A549 treated with DMSO at 1 μM for 4 hours (cell line): ENCODE measurements at places on chromosomes 7 and 10. TPM values are rescaled to one million over a fixed set of nuclear protein-coding genes. Genes with fewer than 3 reads are reported as not detected.

The TRPV5 gene
- not detected in 5 replicates for total RNA-seq

The TEX47 gene
- not detected in 5 replicates for total RNA-seq

The TRIM74 gene
- 0.27 to 0.52 TPM (median 0.43 TPM) in 4 of 5 replicates, not detected in the other for total RNA-seq

The P4HA1 gene
- 19.3 to 27.5 TPM (median 23.3 TPM) in 5 replicates for total RNA-seq

The DPYSL4 gene
- total RNA-seq: 16.6 to 19.3 TPM (median 17.7 TPM) in 5 replicates

The PRPS1L1 gene
- not detected in 5 replicates for total RNA-seq

The NET1 gene
- total RNA-seq: 79.0 to 102 TPM (median 91.9 TPM) in 5 replicates

The BBS9 gene
- total RNA-seq: 3.1 to 4.2 TPM (median 3.5 TPM) in 5 replicates

The FGFBP3 gene
- 1.7 to 2.8 TPM (median 2.3 TPM) in 5 replicates for total RNA-seq

The NUTM2D gene
- total RNA-seq: 1.2 to 2.3 TPM (median 1.4 TPM) in 5 replicates

The PDE6C gene
- total RNA-seq: not detected in 5 replicates

The GPR141 gene
- not detected in 5 replicates for total RNA-seq

The CAMK2B gene
- total RNA-seq: 0.15 to 0.28 TPM (median 0.20 TPM) in 5 replicates

The GBX1 gene
- total RNA-seq: 0.18 TPM in 1 of 5 replicates, not detected in the others

The ZCWPW1 gene
- total RNA-seq: 1.2 to 1.8 TPM (median 1.5 TPM) in 5 replicates

The HOXA1 gene
- 2.3 to 4.4 TPM (median 3.6 TPM) in 5 replicates for total RNA-seq

The MET gene
- total RNA-seq: 90.2 to 136 TPM (median 115 TPM) in 5 replicates

The TMEM213 gene
- not detected in 5 replicates for total RNA-seq

The EIF5AL1 gene
- 2.3 to 5.1 TPM (median 2.8 TPM) in 5 replicates for total RNA-seq

The CELF2 gene
- total RNA-seq: 0.03 to 0.10 TPM (median 0.04 TPM) in 3 of 5 replicates, not detected in the others

The CFAP46 gene
- 0.45 to 2.0 TPM (median 1.4 TPM) in 5 replicates for total RNA-seq

The ANKRD22 gene
- 0.41 to 0.63 TPM (median 0.48 TPM) in 5 replicates for total RNA-seq

The SPDYE11 gene
- not detected in 5 replicates for total RNA-seq

The ACTL6B gene
- not detected in 5 replicates for total RNA-seq

The SLIT1 gene
- total RNA-seq: 0.03 to 0.07 TPM (median 0.04 TPM) in 5 replicates

The FOXI2 gene
- total RNA-seq: not detected in 5 replicates

The ADAM22 gene
- 0.32 to 0.44 TPM (median 0.36 TPM) in 5 replicates for total RNA-seq

The OPALIN gene
- not detected in 5 replicates for total RNA-seq

The TTYH3 gene
- total RNA-seq: 49.0 to 70.3 TPM (median 56.4 TPM) in 5 replicates

The STEAP4 gene
- 0.01 TPM in 2 of 5 replicates, not detected in the others for total RNA-seq

The HACD1 gene
- 32.1 to 69.7 TPM (median 58.0 TPM) in 5 replicates for total RNA-seq

The MMRN2 gene
- total RNA-seq: 0.91 to 1.5 TPM (median 1.1 TPM) in 5 replicates

The BUB3 gene
- 174 to 206 TPM (median 188 TPM) in 5 replicates for total RNA-seq

The CD36 gene
- total RNA-seq: 0.07 to 0.21 TPM (median 0.09 TPM) in 4 of 5 replicates, not detected in the other
